Stimulated activated naive B cell treated with anti-CD40 and anti-IgM and Interleukin-4, amounts not matched to agents 10 μg/mL and 1 μg/mL and 100 μg/mL, for 72 hours (primary cell): ENCODE measurements at places on chromosomes 4 and X.

- H3K27me3 ChIP-seq, result no peaks in the 10 kb centered on the region
- H3K36me3 ChIP-seq, result peaks cover 22% of the 10 kb centered on the region
- H3K27ac ChIP-seq, result peak overlapping the region; percentile 98
- no peak overlapping the region for H3K4me3 ChIP-seq
These were observed 230.2 kb upstream of the STK26 start for GRCh38 chrX:131792789-131793462.

- H3K27me3 ChIP-seq, result no peaks in the 10 kb centered on the region
- no peaks in the 10 kb centered on the region for H3K36me3 ChIP-seq
- H3K27ac ChIP-seq, result peak overlapping the region; percentile 63
- H3K4me1 ChIP-seq, result peaks cover 68% of the 10 kb centered on the region
- DNase-seq, result peak; percentile 22
These were observed 52.1 kb downstream of the LEF1 start for GRCh38 chr4:108116423-108117168.

- no peak for DNase-seq
- H3K4me3 ChIP-seq, result no peak overlapping the region
- H3K36me3 ChIP-seq, result peaks cover 4% of the 10 kb centered on the region
- no peaks in the 10 kb centered on the region for H3K27me3 ChIP-seq
These were observed 8.4 kb downstream of the NDUFA1 start for GRCh38 chrX:119880076-119880475.

GRCh38 chrX:96987228-96987627 is 103.5 kb downstream of the RPA4 start:
- H3K4me1 ChIP-seq, result no peaks in the 10 kb centered on the region
- no peak overlapping the region for H3K27ac ChIP-seq
- H3K27me3 ChIP-seq, result no peaks in the 10 kb centered on the region
- no peaks in the 10 kb centered on the region for H3K36me3 ChIP-seq
- DNase-seq, result no peak

- H3K4me3 ChIP-seq, result no peak overlapping the region
- H3K27ac ChIP-seq, result no peak overlapping the region
- DNase-seq, result no peak
- no peaks in the 10 kb centered on the region for H3K36me3 ChIP-seq
- no peaks in the 10 kb centered on the region for H3K4me1 ChIP-seq
- H3K27me3 ChIP-seq, result peaks cover 5% of the 10 kb centered on the region
These were observed 23.9 kb downstream of the PRDM8 start for GRCh38 chr4:80221161-80221560.

DNA sequence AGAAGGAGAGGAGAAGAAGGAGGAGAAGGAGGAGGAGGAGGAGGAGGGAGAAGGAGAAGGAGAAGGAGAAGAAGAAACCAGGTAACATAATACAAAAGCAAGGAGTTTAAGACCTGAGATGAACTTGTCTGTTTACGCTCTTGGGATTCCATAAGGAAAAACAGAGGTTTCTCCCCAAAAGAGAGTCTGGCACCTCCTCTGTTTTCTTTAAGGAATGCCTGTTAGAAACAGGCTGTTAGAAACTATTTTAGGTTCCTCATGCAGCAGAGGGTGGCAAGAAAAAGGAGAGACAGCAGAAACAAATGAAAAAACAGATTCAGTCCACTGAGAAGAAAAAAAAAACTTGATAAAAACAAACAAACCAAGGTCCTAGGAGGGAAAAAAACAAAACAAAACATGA is 10.3 kb upstream of the FHDC1 start:
- H3K36me3 ChIP-seq, result peaks cover 7% of the 10 kb centered on the region
- H3K4me1 ChIP-seq, result peaks cover 20% of the 10 kb centered on the region
- DNase-seq, result no peak
- no peak overlapping the region for H3K27ac ChIP-seq
- H3K27me3 ChIP-seq, result peaks cover 5% of the 10 kb centered on the region
- no peak overlapping the region for H3K4me3 ChIP-seq

- H3K27me3 ChIP-seq, result peaks cover 7% of the 10 kb centered on the region
- H3K27ac ChIP-seq, result no peak overlapping the region
- H3K36me3 ChIP-seq, result no peaks in the 10 kb centered on the region
- H3K4me1 ChIP-seq, result no peaks in the 10 kb centered on the region
These were observed 77.5 kb downstream of the HCCS start for GRCh38 chrX:11188664-11189063.

DNA sequence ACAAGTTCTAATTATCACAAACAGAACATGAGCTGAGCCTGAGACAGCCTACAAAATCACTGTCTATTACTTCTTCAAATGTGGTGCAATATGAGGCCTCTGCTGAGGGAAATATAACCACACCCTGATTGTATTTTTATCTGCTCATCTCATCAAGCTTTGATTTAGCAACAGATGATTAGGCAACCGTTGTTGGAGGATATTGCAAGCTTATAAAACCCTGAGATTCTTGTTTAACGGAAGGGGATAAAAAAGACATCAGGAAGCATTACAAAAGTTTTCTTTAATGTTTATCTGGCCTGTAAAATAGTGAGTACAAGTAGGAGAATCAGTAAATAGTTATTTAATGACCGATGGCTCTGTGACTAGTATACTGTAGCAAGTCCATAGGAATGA is 108.5 kb downstream of the ZNF330 start:
- no peak for DNase-seq
- peaks cover 3% of the 10 kb centered on the region for H3K4me1 ChIP-seq
- H3K27ac ChIP-seq, result no peak overlapping the region
- H3K27me3 ChIP-seq, result peaks cover 44% of the 10 kb centered on the region
- H3K4me3 ChIP-seq, result no peak overlapping the region
- no peaks in the 10 kb centered on the region for H3K36me3 ChIP-seq
